SK-N-DZ (cell line): ENCODE measurements at places on chromosomes 5 and 9.

DNA sequence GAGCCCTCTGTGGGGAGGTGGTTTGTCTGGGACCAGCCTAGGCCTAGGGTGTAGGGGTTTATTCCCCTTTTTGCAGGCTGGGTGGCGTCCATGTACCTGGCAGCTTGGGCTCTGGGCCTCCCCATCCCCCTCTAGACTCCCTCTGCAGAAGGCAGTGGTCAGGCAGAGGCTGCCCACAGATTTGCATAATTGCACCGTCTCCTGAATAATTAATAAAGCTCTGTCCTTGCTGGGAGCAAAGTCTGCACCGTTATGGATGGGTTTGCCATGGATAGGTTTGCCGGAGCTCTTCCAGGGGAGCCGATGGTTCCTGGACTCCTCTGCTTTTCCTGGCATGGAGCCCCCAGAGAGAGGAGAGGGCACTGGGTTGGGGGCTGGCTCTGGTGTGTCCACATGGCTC, 60.4 kb downstream of the DAB2IP start:
- no peak for DNase-seq

DNA sequence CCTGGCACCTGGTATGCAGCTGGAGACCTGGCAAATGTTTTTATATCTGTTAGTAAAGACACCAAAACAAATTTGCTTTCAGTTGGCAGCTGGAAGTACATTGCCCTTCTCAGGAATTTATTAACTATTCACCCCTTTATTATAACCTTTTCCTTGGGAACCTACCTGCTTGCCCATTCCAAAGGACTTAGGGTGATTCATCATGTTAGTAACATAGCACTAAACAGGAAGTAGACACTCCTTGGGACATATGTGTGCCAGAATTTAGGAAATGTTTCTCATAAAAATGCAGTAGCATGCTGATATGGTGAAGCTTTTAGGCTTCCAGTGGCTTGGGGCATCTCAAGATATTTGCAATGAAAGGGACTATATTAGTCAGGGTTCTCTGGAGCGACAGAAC, 184.2 kb downstream of the DMAC1 start:
- DNase-seq, result no peak

DNA sequence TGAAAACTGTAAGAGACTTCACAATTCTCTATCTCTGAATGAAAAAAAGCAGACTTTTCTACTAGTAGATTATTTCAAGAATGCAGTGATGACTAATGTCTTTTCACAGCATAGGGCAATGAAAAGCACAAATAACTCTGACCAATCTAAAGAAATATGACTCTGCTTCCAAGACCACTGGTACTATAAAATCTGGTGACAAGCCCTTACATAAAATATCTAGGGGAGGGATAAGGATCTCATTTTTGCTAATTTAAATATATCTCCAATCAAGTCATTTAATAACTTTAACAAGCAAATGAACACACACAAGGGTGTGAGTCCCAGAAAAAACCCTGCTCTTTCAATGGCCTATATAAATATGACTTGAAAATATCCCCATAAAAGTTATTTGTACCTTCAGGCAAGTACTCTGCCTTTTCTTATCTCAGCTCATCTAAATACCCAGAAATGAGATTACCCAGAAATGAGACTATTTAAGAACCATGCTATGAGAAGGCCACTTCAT, 105.2 kb downstream of the GNAQ start:
- DNase-seq, result no peak

DNA sequence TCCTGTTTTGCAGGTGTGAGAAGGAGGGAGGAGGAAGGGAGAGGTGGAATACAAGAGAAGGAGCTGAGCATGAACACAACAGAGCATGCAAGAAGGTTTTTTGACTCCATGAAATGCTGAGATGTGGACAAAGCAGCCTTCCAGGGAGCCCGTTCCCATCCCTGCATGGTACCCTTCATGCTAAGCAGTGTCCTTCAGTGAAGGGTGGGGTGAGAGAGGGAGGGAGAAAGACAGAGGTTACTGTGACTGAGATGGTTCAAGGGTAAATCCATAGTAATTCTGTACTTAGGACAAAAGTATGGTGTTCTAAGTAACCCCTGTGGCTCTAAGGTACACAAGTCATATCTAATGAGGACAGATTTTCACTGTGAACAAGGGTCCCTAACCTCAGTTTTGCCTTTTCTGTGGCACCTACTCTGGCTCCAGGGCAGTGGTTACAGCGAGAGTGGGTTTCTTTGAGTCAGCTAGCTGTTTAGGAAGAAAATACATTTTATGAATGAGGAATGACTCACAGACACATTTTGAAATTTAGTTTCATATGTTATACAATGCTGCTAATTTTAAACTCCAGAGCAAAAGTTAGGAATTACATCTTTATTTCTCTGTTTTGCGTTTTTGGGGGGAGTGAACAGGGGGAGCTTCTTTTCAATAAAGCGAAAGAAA, 184.9 kb upstream of the SLC12A2 start:
- DNase-seq, result no peak

DNA sequence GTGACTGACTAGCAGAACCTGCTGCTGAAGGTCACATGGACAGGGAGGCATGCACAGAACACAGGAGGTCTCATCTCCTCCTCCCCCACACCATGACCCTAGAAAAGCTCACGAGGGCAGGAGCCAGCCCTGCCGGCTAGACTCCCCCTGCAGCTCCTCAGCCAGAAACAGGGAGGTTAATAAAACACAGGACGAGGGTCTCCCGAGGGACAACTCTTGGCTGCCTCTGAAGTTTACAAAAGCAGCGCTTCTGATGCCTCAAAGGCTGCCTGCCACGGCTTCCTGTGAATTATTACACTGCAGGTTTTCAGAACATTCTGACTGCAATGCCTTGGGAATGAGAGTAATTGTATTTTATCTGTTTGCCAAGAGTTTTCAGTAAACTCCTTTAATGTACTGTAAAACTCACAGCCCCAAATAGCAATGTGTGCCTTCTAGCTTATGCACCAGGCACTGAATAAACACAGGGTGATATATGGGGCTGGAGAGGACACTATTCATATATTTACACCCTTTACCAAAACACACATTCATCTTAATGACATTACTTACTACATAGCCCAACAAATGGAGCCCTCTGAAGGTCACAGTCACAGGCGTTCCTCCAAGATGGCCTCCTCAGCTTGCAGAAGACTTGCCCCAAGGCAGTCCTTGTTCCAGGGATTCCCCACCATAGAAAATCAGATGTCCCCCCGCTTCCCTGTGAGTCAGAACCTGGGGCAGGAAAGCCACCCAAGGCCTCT, 83.7 kb downstream of the C5orf15 start:
- no peak for DNase-seq
